ACHN (cell line): ENCODE measurements at places on chromosomes 6 and 20.
A peak's percentile ranks its signal among the peaks of the same experiment; 100 is the strongest.

DNA sequence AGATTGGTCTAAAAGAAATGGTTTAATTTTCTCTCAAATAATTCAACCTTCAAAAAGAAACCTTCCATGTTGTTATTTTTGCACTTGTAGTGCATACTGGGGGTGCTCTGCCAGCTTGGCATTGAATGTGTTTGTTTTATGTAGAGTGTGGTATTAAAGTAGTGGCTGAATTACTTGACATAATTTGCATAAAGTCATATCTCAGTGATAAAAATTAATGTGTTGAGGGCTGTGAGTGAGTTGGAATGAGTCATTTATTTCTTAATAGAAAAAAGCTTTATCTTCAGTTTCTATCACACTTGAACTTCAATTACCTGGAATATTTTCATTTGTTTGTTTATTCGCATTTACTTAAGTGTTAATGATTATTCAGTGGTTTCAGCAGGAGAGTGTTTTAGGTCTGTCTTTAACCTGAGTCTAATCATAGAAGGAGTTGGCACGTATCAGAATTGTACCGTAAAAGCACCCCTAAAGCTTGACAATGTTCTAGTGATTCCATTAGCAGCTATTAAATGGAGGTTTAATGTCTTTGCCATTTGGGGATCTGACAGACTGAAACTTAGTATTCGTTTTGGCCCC is 801.2 kb upstream of the FLRT3 start:
- no peak for DNase-seq

- no peak for DNase-seq
Measured at GRCh38 chr6:3698021-3698420, 53.5 kb downstream of the PXDC1 start.

DNA sequence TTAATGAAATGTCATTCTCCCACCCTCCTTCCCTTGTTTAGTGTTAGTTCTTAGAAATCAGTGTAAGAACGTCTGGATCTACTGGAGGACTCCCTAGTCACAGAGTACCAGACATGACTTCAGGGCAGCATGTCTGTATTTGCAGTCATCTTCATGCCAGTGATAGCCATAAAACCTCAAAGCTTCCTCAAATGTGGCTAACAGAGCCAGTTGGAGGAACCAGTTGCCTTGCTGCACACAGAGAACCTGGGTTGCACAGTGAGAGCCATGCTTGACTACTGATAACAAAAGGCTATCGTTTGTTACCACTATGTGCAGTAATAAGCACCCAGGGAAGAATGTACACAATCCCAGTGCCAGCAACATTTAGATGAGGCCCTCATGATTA is 20.1 kb downstream of the NT5E start:
- DNase-seq: no peak

GRCh38 chr20:4449957-4450715 is 271.6 kb upstream of the PRND start:
- no peak for DNase-seq

DNA sequence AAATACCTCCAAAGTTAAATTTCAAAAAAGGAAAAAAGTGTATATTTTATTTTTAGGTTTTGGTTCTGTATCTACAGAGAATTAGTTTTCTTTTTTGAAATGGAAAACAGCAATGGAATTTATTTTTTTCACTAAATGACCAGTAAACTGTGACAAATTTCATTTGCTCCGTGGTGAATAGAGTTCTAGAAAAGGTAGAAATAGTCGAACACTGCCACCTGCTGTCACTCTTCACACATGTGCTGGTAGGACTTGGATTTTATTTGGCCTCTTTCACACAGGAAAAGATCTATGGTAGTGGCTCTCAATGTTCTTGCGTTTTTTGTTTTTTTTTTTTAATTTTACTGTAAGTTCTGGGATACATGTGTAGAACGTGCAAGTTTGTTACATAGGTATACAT is 312.5 kb downstream of the EYA4 start:
- DNase-seq: peak; percentile 51

GRCh38 chr6:38987503-38987902 is 61.1 kb upstream of the GLP1R start:
- no peak for DNase-seq

GRCh38 chr20:56914532-56914931 is 285.4 kb downstream of the TFAP2C start:
- no peak for DNase-seq

- no peak for DNase-seq
Measured at GRCh38 chr6:136487759-136488425, 62.3 kb downstream of the MAP7 start.

DNA sequence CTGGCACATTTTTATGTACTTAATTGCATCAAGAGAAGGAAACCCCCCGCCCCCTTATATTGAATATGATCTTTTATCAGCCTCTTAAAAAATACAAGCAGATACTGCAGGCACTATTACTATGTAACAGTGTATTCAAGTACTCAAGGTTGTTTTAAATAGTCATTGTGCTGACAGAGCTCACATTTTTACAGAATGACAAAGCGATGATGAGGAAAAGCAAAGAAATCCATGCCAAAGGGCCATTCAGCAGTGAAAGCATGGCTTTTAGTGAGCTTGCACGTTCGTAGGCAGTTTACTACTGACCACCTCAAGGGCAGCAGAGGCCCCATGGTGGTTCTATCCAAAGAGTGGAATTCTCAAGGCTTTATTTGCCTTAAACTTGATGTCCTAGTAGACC is 146.8 kb downstream of the RPS12 start:
- no peak for DNase-seq

GRCh38 chr6:164148788-164149187 is 734.3 kb downstream of the QKI start:
- no peak for DNase-seq

GRCh38 chr20:56636716-56637115 is 7.6 kb downstream of the TFAP2C start:
- peak; percentile 65 for DNase-seq

- no peak for DNase-seq
Measured at GRCh38 chr6:168374051-168374502, 54.5 kb upstream of the DACT2 start.

DNA sequence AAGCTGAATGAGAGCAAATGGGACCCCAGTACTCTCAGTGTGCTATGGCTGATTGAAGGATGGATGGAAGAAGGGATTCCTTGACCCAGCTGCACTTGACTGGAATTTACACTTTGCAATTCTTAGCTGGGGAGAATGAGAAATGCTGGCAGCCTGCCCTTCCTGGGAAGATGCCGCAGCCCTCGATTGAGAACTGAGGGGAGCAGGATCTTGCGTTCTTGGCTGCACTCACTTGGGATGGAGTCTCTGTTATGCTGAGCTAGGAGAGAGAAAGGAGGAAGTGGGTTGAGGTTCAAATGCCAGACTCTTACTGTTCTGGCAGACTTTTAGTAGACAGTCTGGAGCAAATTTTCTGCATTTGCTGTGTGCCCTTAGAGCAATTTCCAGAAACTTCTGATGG is 221.2 kb downstream of the FNDC1 start:
- DNase-seq: no peak

- DNase-seq: peak; percentile 34
Measured at GRCh38 chr20:6533351-6533750, 234.1 kb upstream of the BMP2 start.

DNA sequence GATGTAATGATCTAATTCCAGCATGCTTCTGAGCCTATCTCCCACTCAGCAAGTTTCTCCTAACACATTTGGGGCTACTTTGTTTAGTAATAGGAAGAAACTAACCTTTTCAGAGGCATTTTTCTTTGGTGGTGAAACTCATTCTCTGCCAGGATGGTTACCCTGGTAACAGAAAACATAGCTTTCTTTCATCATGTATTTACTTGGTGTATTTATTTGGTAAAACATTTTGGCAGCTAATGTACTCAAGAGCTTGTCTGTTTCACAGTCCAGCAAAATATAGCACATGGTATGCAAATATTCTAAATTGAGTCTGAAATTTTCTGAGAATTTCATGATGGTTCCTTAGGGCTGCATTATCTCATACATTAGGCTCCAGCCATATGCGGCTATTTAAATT is 100.0 kb downstream of the SLC35B3 start:
- no peak for DNase-seq

DNA sequence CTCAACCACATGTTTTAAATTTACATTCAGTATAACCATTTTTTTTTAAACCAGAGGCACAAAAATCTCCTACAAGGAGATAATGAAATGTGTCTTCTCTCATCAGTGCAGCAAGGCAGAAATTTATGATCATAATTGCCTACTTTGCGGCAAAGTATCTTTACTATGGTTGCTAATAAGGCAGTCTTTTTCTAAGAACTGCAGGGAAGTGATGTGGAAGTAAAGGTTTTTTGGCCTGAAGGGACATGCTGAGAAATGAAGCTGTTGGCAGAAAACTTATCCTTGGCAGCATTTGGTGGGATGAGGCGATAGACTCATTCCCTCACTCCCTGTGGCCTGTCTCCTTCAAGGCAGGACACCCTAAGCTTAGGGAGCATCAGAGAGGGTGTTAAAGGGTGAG is 48.7 kb downstream of the SCGN start:
- DNase-seq: no peak

- no peak for DNase-seq
Measured at GRCh38 chr6:31305703-31306219, 33.9 kb upstream of the HLA-C start.

DNA sequence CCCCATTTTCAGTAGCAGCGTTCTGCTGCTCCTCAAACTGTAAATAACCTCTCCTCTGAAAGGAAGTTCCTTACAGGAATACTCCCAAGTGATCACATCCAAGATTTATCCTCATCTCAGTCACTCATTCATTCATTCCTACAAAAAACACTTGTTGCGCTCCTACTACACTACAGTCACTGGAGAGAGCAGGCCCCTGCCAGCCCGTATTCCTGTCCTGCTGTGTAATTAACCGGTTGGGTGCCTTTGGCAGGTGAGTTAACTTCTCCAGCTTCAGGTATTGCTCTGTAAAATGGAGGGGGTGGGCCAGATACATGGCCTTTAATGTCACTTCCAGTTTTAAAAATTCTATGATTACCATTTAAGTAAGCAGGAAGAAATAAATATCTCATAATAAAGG is 15.0 kb upstream of the ZBTB24 start:
- DNase-seq: no peak

GRCh38 chr6:36241728-36242127 is 28.1 kb upstream of the PNPLA1 start:
- DNase-seq: no peak

DNA sequence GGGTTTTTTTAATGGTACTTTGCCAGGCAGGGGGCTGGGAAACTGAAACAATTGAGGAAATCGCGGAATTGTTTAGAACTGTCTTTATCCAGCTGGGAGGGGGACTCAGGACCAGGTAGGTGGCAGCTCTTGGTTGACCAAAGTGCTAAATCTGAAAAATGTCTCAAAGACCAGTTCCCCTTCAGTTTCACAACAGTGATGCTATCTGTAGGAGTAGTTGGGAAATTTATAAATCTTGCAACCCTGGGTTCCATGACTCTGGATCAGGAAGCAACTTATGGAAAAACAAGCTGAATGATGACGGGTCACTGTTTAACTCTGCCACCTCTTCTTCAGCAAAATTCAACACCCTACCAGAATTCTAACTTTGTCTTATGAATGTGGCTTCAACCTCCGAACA is 99.7 kb downstream of the FAM50B start:
- no peak for DNase-seq

DNA sequence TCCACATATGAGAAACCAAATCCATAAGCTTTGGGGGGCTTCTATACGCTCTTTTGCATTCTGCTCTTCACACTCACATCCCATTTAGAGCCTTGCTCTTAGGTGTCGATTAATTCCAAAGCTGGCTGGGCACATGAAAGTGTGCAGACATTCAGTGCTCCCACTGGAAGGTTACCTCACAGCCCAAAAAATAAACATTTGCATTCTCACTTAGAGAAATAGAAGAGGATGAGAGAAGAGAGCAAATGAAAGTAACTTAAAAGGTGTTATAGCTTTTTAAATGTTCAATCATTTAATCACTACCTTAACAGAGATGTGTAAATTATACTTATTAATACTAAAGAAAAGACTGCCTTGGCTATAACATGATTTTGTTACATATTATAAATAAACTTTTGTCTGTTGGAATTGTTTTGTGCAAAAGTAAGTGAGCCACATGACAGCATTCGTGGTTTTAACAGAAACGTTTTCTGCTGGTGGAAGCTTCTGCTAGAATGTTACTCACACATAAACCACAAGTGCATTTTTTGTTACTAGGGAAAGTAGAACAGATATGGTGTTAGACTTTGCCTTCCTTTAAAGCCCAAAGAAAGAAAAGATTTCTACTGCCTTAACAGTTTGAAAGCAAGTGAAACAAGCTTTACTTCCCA is 116.7 kb downstream of the SIM1 start:
- DNase-seq: peak; percentile 34

DNA sequence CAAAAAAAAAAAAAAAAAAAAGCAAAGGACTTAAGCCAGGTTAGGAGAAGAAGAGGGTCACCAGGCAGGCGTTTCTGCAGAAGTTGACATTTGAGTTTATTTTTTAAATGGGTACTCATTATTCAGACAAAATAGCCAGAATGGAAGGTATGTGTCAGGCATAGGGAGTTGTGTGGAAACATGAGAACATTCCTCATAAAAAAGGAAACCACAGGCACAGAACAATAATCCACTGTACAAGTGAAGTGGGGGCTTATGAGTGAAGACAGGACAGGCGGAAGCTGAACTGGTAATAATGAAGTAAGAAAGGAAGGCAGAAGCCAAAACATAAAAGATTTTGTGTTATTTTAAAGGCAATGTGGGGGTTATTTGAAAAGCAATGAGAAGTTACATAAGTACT is 104.6 kb downstream of the EPB41L2 start:
- DNase-seq: no peak

DNA sequence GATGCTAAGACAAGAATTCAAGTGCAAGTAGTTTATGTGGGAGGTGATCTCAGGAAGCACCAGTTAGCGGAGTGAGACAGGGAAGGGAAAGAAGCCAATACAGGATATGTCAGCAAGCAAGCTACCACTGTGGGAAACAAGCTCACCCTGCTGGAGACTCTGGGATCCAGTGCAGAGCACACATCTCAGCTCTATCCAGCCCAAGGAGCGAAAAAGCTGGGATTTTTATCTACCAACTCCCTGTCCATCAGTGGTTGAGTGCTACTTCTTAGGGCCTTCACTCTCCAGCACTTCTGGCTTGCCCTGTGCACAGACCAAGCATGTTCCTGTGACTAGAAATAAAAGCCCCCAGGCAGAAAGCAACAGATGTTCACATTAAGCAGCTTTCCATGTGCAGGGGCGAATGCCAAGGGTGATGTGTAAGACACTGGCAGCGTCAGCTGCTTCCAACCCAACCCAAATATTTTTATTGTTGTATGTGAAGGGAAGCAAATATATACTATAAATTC is 10.8 kb upstream of the RNF24 start:
- no peak for DNase-seq

DNA sequence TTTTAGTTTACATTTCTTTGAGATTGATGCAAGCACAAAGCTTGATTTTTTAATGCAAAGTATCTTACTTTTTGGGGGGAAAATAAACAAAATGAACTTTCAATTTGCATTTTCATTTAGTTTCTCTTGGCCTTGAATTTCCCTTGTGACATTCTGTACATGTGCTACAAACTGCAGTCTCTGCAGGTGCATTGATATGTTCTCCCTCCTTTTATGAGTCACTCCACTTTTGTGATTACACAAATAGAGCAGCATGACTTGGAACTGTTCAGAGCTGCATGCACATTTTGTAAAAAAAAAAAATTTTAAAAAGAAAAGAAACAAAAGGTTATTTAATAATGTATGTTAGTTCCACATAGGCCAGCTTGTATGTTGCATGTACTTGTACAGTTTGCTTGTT is 220.0 kb upstream of the KCNQ5 start:
- no peak for DNase-seq

GRCh38 chr6:142773859-142774648 is 170.9 kb downstream of the HIVEP2 start:
- no peak for DNase-seq

GRCh38 chr20:25453035-25453810 is 45.8 kb downstream of the GINS1 start:
- DNase-seq: peak; percentile 77
